Tibial nerve (tissue), 4 donors: ENCODE measurements at places on chromosomes 7 and 10. TPM values are rescaled to one million over a fixed set of nuclear protein-coding genes. Genes with fewer than 3 reads are reported as not detected.

Gene ITPRID1
- not detected for total RNA-seq

Gene SLC26A4
- 0.42 TPM for total RNA-seq

Gene ACTL6B
- total RNA-seq, result not detected

Gene SMKR1
- total RNA-seq, result not detected

Gene SCART1
- total RNA-seq, result 7.3 TPM

Gene SFRP4
- total RNA-seq, result 42.6 TPM

Gene KLF14
- total RNA-seq, result 0.22 TPM

- DNase-seq, result no peak
Observed at GRCh38 chr10:132606536-132607316, 69.1 kb downstream of the INPP5A start.

DNA sequence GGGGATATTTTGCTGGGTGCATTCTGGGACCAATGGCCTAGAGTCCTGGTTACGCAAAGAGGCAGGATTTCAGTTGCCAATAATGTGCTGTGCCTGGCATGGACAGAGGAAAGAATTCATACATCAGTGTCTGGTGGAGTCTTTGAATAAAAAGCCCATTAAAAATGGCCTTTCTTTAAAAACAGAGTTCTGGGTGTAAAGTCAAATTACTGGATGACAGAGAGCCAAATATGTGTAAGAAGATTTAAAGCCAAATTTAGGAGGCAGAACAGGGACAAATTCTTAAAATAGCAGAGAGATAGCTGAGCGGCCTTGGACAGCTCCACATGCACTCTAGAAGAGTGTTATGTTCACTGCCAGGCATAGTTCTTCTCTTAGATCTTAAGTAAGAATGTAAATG, 60.8 kb upstream of the MEOX2 start:
- no peak for DNase-seq

GRCh38 chr7:90485734-90486316, 16.4 kb downstream of the PTTG1IP2 start:
- no peak for DNase-seq

GRCh38 chr10:46094931-46095750, 49.1 kb upstream of the MSMB start:
- no peak for DNase-seq

DNA sequence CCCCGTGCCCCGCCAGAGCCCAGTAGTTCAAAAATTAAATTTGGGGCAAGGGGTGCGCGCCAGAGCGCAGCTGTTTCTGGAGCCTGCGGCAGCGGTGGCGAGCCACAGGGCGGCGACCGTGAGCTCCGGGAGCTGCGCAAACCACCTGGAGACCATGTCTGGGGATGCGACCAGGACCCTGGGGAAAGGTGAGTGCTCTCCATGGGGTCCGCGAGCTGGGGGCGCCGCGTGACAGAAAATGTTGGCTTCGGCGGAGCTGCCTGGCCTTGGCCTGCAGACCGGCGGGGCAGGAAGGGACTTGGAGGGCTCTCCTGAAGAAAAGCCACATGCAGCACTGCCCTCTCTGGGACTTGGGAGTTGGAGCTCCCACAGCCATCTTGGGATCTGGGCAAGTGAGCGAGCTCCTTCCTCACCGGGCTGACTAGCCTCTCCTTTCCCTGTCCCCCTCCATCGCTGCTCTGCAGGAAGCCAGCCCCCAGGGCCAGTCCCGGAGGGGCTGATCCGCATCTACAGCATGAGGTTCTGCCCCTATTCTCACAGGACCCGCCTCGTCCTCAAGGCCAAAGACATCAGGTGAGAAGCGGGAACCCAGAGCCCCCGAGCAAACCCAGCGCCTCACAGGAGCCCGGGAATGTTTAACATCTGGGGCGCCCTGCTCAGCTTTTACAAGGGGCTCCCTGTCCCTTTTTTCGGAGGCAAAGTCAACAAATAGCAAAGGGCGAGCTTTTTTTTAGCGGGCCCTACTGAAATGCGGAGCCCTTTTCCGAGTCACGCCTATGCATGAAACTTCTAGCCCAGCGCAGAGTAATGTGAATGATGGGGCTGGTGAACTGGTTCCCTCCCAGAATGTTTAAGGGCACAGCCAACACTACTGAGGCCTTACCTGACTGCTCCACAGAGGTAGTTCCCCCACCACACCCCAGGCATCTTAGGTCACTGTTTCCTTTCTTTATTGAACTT, 6.1 kb downstream of the GSTO2 start:
- DNase-seq, result no peak

GRCh38 chr7:11591943-11592342, 240.1 kb downstream of the THSD7A start:
- DNase-seq, result no peak

GRCh38 chr10:29608062-29608461, 26.7 kb downstream of the SVIL start:
- DNase-seq, result no peak

GRCh38 chr10:29109707-29110571, 178.9 kb upstream of the LYZL1 start:
- no peak for DNase-seq

- DNase-seq, result no peak
Observed at GRCh38 chr7:26531926-26532325, 240.3 kb downstream of the SNX10 start.

- DNase-seq, result no peak
Observed at GRCh38 chr10:11345224-11346054, 266.0 kb downstream of the USP6NL start.

- no peak for DNase-seq
Observed at GRCh38 chr10:133070405-133070804, 17.3 kb upstream of the ADGRA1 start.

DNA sequence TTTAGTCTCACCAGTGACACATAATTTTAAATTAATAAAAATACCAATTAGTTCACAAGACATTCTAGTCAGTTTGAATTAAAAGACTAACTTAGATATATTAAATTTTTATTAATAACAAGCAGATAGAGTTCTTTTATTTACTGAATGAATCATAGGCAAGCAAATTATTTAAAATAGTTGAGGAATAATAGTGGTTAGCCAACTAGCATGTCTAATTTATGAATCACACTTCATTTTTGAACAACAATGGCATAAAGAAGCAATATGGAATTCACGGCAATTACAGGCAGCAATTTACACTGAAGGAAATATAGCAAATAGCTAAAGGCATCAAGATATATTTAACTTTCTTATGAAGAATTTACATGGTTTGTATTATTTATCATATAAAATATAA, 187.0 kb upstream of the SLC26A5 start:
- no peak for DNase-seq

GRCh38 chr10:127840884-127841283, 51.9 kb downstream of the CLRN3 start:
- no peak for DNase-seq

DNA sequence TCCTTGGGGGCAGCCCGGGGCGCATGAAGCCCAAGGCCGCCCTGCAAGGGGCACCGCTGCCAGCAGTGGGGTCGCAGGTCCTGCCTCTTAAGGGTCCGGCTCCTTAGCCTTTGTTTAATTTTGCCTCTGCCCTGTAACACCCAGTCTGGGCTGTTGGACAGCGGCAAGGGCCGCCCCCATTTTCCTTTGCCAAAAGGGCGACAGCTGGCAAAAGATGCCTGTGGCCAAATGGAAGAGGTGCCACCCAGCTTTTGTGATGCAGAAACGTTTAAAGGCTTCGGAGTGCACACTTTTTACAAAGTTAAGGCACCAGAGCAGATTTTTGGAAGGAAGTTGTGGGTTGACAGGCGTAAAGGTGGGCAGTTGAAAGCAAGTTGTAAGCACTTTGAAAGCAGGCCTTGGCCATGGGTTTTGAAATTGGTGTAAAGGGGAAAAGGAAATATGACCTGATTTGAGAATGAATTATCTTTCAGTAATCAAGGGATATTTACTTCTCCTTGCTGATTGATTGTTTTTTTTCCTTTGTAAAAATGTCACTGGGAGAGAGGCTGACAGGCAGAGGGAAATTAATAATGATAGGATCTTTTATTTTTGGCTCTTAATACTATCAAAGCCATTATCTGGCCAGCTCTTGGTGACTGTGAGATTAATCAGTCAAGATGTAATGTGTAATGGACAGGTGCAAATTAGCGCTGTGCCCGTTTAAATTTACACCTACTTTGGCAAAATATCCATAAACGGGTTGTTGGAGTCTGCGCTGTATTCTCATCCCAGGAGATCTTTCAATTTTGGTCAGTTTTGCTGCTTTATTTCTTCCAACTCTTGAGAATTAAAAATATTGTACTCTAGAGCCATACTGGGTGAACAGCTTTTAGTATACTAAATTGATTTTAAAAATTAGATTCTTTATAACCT, 1.2 kb downstream of the CASD1 start:
- no peak for DNase-seq

DNA sequence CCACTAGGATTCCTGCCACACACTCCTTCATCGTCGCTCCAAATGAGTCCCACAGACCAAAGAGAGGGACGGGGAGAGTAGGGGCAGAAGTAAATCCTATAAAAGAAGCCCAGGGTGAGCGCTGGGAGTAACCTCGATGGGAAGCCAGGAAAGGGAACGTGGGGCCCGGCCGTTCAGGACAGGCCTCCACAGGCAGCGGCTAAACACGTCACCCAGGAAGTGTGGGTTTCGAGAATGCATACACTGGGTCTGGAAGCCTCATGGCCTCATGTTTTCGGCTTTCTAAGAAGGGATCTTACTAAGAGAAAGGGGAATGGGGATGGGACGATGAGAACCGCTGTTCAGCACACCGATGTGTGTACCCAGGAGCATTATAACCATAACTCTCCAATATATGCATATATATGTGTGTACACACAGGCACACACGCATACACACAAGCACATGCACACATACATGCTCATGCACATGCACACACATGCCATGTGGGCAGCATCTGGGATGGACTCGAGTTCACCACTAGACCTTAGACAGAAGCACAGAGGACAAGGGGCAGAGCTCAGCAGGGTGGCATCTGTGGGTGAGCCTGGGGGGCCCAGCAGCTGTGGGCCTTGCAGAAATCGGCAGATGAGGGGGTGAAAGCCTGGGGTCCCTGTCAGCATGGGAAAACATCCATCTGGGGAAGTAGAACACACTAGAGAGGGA, 14.8 kb upstream of the CNPY1 start:
- no peak for DNase-seq

- DNase-seq, result no peak
Observed at GRCh38 chr7:150432915-150433892, 17.2 kb upstream of the GIMAP8 start.
